ENCODE measurements at places on chromosomes 5 and 9.

DNA sequence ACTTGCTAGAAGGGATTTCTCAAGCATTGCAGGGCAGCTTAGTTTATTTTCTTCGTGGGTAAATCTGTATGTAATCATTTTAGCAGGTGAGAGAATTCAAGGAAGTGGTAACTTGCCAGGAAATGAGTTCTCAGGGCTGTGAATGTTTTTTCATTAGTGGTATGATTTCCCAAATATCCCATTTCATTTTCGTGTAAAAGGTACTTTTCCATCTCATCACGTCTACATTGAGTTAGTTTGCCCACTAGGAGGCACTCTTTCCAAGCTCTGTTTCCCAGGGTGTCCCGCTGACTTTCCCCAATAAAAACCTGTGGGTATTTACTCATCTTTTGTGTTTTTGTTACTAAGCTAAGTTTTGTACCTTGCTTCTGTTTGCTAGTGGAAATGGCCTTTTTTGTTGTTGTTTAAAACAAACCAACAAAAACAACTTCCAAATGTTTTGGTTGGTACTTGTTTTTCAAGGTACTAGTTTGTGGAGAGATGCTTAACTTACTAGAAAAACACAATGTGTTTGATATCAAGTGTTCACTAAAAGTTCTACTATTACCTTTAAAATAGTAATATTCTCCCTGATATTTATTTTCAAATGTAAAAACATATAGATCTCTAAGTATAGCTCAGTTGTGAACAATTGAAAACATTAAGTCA, 373.6 kb downstream of the ADGRV1 start:
- no peak for DNase-seq

DNA sequence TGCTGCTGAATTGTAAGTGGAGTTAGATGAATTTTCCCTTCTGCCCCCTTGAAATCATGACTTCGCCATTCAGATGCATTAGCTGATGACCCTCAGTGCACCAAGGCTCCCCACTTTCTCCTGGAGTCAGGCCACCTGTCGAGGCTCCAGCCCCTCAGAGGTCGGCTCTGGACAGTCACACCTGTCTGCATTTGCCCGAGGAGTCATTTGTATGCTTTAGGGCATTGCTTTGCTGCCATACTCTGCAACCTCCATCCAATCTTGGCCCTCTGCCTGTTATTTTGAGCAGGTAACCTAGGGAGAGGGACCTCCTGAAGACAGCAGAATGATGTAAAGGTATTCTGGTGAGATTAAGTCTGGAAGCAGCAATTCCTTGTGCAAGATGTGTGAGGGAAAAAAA, 144.8 kb downstream of the MACROH2A1 start:
- DNase-seq, result no peak

DNA sequence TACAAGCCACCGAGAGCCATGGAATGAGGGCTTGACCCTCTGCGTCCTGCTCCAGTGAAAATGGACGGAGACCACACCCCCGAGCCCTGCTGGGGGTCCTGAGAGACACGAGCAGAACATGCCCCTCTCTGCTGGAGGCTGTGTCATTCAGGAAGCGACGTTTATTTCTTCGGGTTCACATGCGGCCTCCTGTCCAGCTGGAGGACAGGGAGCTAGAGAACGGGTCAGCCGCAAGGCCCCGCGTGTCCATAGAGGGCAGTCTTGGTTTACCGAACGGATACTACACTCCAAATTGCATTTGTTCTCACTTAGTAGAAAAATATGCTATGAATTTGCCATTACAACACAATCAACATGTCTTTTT, 36.1 kb downstream of the MRPL36 start:
- no peak for DNase-seq

DNA sequence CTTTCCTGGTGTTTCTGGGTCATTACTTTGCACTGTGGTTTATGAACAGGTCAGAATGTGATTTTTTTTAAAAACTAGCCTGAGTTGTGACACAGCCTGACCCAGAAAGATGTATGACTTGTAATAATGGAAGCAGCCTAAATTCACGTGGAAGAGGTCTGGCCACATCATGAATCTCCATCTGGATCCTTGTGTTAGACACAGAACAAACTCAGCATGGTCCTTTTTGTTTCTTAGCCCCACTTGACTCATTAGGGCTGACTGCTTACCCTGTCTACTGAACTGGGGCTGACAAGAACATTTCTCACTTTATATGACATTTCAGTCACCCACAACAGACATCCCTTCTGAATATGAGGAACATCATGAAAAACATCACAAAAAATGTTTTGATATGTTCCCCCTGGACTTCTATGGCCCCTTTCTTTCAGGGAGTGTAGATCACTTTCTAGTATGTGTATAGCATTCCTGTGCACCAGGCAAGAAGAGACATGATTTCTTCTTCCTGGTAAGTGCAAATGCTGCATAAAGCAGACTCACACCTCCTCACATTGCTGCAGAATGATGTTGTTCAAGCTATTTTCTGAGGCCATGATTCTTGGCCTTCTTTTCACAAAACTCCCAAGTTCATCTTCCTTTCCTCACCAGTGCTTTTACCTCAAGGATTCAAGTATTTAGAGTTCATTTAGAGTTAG, 52.3 kb downstream of the ZNF622 start:
- no peak for DNase-seq

DNA sequence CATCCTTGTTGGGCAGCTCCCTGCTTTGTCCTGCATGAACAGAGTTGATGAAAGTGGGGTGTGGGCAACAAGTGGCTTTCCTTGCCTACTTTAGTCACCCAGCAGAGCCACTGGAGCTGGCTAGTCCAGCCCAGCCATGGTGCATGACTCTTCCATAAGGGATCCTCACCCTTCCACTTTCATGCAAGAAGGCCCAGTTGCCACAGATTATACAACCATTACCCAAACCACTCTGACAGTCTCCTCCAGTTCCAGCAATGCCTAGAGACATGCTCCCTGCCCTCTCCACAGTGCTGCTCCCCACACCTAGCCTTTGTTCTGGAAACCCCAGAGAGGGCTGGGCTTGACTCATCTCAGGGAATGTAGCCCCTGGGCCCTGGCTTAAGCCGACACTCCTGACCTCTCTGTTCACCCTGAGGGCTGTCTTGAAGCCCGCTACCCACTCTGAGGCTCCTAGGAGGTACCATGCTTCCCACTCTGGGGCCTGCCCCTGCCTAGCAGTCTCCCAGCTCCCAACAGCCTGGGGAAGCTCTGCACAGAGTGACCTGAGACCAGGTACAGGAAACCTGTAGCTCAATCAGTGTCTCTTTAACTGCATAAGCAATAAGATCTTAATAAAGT, 3.9 kb downstream of the SLC35A4 start:
- DNase-seq, result no peak

GRCh38 chr9:32177396-32177795, 207.0 kb upstream of the ACO1 start:
- DNase-seq, result no peak

DNA sequence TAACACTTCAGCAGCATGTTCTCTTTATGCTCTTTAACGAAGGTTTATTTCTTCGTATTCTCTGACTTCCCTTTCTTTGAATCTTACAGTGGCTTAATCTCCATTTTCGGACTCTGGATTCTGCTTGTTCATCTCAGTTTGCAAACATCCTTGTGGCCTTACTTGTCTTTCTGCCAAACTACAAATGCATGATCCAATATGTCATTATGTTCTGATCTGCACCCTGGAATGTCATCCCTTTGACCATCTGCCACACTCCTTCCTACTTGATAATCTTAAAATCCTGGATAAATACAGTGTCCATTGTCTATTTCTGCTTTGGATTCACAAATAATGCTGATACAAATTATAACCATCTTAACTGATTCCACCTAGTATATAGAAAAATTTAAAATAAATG, 499.2 kb downstream of the CDH18 start:
- DNase-seq, result no peak

All from C1 segment of cervical spinal cord (tissue), 14 donors.